Activated CD8-positive, alpha-beta memory T cell treated with anti-CD3 and anti-CD28 coated beads for 48 hours (primary cell): ENCODE measurements at places on chromosomes 3 and 15.

DNA sequence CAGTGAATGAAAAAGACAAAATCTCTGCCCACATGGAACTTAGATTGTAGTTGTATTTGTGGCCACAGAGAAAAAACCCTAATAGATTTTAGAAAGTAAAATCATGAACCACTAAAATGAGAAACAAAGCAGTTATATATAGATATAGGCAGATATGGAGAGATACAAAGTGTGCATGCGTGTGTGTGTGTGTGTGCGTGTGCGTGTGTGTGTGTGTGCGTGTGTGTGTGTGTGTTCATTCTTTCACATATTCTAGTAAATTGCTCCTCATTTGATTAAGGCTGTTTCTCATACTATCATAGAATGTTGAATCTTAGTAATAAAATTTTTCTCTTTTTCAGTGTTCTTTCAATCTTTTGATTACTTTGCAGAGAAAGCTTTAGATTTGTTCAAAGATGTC is 118.6 kb downstream of the DNAJB8 start:
- no peak for DNase-seq

GRCh38 chr3:24377218-24377993 is 117.2 kb downstream of the THRB start:
- no peak for DNase-seq

- DNase-seq: no peak
Measured at GRCh38 chr3:73473898-73474416, 150.8 kb downstream of the PDZRN3 start.

DNA sequence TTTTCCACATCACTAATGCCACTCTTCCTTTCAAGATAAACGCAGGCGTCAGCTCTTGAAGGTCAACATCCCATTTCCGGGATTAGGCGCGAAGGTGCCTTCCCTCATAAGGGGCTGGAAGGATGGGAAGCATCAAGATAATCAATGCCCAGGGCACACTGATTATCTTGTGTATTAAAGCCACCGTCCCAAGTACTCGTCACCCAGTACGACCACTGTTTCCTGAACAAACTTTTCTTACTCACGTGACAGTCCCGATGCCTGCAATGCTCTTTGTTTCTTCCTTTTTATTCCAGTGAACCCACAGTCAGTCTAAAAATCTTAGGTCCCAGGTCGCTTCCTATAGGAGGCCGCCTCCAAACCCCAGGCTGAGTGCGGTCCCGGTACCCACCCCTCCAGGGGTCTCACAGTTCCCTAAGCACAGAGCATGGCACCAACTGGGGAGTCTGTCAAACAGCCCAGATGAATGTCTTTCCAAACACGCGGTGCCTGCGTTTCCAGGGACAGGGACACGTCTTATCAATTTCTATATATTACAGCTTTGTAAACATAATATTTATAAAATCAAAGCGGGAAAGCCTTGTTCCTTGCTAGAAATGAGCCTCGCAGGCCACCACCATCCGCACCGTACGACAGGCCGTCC is 589 bp downstream of the ANAPC13 start:
- no peak for DNase-seq

GRCh38 chr15:77066971-77067690 is 3.8 kb downstream of the TSPAN3 start:
- no peak for DNase-seq

DNA sequence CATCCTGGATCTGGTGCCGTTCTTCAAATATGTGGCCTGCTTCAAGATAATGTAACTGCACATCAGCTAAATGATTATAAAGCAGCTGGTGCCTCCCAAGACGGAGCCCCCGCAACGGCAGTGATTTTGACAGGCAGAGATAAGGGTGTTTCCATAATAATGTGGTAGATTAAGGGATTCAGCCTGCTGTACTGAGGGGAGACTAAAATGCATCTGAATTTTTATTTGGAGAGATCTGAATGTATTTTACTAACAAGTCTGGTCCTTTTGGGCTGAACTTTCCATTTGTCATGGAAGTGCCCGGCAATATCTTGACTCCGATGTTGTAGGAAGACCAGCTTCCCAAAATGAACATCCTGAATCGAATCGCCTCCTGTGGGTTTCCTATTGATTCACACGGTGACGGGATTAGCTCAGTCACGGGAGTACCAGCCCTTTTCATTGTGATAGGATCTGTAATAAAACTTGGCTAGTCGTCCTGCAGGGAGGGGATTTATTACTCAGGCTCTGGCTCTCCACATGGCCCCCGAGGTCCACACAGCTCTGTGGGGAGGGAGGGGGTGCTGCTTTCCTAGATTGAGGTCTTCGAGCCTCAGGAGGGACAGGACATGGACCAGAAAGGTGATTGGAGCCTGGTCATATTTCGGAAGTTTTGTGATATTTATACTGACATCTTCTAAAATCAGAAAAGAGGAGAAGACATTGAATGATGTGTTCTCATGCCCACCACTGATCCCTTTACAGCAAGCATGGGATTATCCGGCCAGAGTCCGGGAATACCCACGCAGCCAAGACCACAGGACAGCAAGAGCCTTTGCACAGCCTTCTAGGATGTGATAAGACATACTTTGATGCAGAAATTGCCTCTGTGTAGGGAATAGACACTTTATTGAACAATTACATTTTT is 2.5 kb upstream of the PCSK6 start:
- no peak for DNase-seq

GRCh38 chr3:160455846-160456245 is 6.3 kb upstream of the TRIM59 start:
- no peak for DNase-seq

DNA sequence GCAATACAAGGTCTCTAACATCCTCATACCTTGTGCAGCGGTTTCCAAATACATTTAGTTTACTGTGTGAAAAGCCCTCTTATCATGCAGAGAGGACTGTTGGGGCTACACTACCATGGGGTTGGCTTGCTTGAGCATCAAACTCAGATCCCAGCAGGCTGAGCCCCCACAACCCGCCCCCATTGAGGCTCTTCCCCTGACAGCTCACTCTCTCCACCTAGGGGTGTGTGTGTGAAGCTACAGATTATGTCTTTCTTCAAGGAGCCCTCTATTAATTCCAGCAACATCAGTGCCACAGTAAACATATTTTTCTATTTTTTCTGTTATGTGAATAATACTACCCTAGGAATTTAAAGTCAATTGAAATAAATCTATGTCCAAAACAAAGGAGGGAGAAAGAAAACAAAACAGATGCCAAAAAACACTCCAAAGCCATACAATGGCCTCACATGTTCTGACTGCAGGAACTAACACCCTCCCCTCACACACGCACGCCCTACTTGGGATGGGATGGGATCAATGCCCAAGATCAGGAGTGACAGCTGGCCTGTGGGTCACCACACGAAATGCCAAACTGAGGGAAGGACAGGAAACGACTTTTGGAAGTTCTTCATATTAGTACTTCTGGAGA is 14.7 kb downstream of the TM4SF4 start:
- DNase-seq: no peak

- no peak for DNase-seq
Measured at GRCh38 chr3:72164635-72164978, 379.7 kb upstream of the PROK2 start.

GRCh38 chr15:62307551-62307950 is 142.5 kb upstream of the C2CD4B start:
- no peak for DNase-seq

GRCh38 chr15:32802286-32802936 is 84.6 kb downstream of the GREM1 start:
- no peak for DNase-seq

DNA sequence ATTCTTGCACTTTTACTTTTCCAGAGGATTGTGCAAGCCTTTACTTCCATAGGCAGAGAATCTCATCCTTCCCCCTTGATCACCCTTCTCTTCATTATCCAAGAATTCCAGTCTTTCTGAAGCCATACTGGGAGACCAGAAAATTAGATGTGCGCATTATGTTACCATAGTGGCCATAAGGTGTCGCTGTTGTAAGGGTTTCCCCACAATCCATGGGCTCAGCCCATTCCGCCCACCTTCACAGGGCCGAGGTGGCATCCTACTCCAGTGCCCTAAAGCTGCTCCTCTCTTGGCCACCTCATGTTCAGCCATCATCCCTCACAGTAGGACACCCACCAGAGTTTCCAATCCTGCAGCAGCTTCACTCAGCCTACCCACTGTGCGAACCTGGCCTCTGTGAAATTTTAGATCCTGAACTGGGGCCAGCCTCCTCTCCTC is 35.0 kb downstream of the CTSH start:
- no peak for DNase-seq

DNA sequence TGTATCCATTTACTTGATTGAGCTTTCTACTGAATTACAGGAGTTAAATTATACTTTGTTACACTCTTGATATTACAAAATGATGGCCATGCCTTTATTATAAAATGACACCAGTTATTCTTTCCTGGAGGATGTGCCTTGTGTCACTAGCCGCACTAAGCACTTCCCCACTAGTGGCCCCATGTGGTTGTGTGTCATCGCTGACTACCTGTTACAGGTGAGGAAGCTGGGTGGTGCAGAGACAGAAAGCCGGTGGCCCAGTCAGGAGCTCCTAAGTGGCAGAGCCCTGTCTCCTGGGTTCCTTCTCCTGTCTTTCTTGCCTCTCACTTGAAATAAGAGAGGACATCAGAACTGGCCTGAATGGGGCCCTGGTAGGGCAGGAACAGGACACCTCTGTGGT is 96.8 kb downstream of the IGF1R start:
- no peak for DNase-seq

DNA sequence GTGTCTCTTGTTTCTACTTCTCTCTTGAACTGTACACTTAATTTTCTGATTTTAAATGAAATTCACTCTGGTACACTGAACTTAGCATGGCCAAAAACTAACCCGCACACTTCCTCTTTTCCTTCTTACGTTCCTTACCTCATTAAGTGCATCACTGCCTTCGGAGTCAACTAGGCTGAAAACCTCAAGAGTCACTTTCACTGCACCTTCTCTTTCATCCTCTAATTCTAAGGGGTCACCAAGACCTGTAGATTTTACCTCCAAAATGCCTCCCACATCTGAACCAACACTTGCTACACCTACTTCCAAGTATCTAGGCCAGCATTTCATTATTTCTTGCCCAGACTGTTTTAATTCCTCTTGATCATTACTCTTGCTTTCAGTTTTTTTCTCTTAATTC is 6.6 kb downstream of the CBLB start:
- no peak for DNase-seq

- DNase-seq: no peak
Measured at GRCh38 chr3:73419942-73420341, 204.8 kb downstream of the PDZRN3 start.

- DNase-seq: no peak
Measured at GRCh38 chr3:195956577-195956976, 48.2 kb upstream of the TNK2 start.

DNA sequence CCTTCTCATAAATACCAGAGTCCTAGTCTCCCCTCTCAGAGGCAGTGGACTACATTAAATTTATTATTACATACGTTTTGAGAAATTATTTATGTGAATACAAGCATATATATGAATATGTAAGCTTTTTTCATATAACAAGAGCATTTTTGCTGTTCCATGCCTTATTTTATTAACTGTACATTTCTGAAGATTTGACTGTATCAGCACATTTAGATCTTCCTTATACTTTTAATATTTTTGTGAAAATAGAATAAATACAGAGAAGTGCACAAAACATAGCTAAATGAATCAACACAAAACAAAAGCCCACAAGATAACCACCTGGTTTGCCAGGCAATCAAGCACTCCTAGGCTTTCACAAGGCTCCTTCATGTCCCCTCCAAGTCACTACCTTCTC is 27.8 kb downstream of the HHLA2 start:
- no peak for DNase-seq

GRCh38 chr3:136141891-136142290 is 54.2 kb downstream of the MSL2 start:
- no peak for DNase-seq

DNA sequence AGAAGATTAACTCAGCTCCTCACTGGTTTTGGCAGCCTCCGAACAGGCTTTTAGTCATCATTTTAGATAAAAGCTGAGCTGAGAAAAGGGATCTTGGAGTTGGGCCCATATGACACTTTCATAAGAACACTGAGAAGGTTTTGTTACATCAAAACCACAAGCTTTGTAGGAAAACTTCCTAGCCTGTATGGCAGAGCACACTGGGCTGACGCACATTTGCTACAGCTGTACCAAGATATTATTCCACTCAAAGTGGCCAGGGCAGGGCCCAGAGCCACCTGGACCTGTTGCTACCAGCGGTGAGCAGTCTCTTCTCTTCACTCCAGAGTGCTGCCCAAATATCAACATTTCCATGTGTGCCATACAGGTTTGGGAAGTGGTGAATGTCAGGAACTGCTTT is 160.5 kb upstream of the CCDC54 start:
- DNase-seq: no peak

GRCh38 chr3:29488922-29489321 is 208.1 kb downstream of the RBMS3 start:
- no peak for DNase-seq

DNA sequence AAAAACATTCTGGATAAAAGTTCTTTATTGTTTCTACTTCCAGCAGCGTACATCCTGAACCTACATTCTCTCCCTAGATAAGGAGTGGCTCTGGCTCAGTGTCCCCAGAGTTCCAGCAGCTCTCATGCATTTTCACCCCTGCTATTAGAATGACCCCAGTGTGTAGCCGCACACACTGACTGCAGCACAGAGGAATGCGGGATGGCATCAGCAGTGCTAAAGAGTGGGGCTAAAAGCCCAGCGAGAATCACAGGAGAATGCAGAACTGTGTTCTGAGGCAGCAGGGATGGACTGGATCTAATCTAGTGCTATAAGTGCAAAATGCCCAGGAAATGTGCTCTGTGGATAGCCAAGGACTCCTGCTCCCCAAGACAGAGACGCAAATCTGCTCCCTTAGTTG is 66.4 kb upstream of the TJP1 start:
- no peak for DNase-seq

DNA sequence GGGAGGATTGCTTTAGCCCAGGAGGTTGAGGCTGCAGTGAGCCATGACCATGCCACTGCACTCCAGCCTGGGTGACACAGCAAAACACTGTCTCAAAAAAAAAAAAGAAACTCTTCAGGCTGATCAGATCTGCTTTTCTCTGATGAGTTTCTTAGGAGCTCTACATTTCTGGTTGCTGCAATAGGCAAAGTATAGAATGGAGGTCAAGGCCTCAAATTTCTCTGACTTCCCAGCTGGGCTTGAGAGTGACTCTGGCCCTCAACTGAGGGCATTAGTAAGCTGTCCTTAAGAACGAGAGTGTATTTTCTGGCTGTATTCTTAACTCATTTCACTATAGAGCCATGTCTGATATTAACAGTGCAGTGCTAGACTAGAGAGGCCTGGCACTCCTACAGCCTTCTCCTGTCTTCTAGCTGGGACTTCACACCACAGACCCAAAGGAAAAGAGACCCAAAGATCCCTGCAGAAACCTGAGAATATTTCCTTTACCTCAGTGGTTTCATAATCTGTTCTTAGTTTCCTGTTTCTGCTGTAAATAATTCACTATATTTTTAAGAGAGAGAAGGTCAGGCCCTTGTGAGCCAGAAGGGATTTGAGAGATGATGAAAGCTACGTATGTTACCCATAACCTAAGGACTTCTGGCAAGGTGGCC is 2.0 kb upstream of the NR1I2 start:
- DNase-seq: no peak

- no peak for DNase-seq
Measured at GRCh38 chr3:70952033-70952747, 631.3 kb downstream of the FOXP1 start.

- no peak for DNase-seq
Measured at GRCh38 chr3:192409201-192409837, 318.0 kb downstream of the FGF12 start.

- DNase-seq: no peak
Measured at GRCh38 chr3:189236352-189236751, 64.6 kb downstream of the TPRG1 start.

GRCh38 chr3:129775870-129776269 is 117.6 kb downstream of the TMCC1 start:
- DNase-seq: no peak
